Renal cortical epithelial cell (primary cell): ENCODE measurements at places on chromosomes 4 and X. TPM values are rescaled to one million over a fixed set of nuclear protein-coding genes. Genes with fewer than 3 reads are reported as not detected.

RIBC1 gene
- 1.2 and 2.8 TPM in 2 replicates for total RNA-seq

CTAG1A gene
- not detected in 2 replicates for total RNA-seq

NSUN7 gene
- total RNA-seq = 2.1 and 4.5 TPM in 2 replicates

GRIA2 gene
- 0.05 TPM in 1 of 2 replicates, not detected in the other for total RNA-seq

AR gene
- total RNA-seq = 0.52 and 0.80 TPM in 2 replicates
